Stimulated activated CD8-positive, alpha-beta memory T cell treated with anti-CD3 and anti-CD28 coated beads, Interleukin-15, amount 100 ng/mL, for 4 hours (primary cell): ENCODE measurements at places on chromosomes 6 and 20.

GRCh38 chr20:53050338-53050737, 78.2 kb downstream of the TSHZ2 start:
- no peak for DNase-seq

- no peak for DNase-seq
Observed at GRCh38 chr6:130781557-130781956, 45.6 kb upstream of the SMLR1 start.

DNA sequence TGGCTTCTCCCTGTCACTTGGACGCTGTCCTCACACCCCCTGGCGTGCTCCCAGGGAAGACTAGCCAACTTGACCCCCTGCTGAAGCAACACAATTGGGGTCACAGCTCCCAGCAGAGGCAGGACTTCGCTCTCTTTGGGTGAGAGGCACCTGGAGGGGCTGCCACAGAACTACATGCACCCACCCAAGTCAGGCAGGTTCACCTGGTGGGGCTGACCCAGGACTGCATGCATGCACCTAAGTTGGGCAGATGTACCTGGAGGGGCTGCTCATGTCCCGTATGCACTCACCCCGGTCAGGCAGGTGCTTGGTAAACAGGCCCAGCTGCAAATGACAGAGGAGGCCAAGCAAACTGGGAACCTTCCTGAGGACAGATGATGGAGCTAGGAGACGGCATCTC, 154.3 kb upstream of the RPS6KA2 start:
- DNase-seq = no peak

GRCh38 chr6:11491596-11492463, 45.7 kb upstream of the TMEM170B start:
- DNase-seq = no peak

- DNase-seq = no peak
Observed at GRCh38 chr6:27650620-27651370, 177.9 kb upstream of the ZNF184 start.

GRCh38 chr6:100923481-100924165, 42.5 kb upstream of the ASCC3 start:
- DNase-seq = no peak

DNA sequence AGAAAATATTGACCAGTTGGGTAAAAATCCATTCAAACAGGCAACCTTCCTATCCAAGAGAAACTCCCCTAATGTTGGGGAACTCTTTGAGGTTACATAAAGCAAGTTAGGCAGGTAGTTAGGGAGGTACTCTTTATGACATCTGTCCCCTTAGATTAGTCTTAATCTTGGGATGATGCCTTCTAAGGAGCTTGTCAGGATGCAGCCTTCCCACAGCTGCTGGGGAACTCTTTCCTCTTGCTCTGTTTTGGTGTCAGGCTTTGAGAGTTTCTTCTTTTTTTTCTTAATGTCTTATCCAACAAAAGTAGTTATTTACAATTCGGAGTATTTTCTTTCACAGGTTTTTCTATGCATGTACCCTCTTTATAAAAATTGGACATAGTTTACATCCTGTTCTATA, 194.8 kb downstream of the CDKAL1 start:
- no peak for DNase-seq

- no peak for DNase-seq
Observed at GRCh38 chr20:4326195-4327065, 311.1 kb upstream of the RNF24 start.

DNA sequence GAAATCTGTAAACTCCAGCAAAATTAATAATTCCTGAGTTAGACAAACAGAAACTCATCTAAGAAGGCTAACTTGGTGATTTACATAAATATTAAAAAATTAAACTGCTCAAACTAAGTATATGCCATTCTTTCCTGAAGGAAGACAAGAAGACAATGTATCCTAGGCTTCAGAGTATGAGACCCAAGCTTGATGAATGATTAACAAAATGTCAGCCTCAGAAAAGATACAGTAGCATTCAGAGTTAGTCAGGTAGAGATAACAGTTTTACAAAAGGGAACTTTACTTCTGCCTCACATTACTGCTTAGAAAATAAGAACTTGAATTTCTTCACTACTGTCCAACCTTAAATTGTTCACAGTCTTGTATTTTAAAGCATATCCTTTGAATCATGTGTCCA, 12.0 kb downstream of the CSNK2A1 start:
- DNase-seq = no peak

DNA sequence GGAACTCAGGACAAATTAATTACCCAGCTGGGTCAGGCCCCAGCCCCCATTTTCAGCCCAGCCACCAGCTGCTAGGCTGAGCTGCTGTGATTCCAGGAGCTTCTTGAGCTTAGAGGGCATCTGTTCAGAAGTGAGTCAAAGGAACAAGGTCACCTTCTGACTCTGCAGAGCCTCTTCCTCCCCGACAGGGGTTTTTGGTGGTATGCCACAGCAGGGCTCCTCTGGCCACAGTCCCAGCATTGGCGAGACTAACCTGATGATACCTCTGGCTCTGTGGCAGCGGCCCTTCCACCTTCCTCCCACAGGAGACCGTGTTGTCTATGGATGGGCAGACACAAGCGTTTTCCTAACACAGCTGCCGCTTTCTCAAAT, 39.7 kb downstream of the ZC3H12D start:
- DNase-seq = no peak

GRCh38 chr6:29943053-29943966, 978 bp downstream of the HLA-A start:
- DNase-seq = no peak

DNA sequence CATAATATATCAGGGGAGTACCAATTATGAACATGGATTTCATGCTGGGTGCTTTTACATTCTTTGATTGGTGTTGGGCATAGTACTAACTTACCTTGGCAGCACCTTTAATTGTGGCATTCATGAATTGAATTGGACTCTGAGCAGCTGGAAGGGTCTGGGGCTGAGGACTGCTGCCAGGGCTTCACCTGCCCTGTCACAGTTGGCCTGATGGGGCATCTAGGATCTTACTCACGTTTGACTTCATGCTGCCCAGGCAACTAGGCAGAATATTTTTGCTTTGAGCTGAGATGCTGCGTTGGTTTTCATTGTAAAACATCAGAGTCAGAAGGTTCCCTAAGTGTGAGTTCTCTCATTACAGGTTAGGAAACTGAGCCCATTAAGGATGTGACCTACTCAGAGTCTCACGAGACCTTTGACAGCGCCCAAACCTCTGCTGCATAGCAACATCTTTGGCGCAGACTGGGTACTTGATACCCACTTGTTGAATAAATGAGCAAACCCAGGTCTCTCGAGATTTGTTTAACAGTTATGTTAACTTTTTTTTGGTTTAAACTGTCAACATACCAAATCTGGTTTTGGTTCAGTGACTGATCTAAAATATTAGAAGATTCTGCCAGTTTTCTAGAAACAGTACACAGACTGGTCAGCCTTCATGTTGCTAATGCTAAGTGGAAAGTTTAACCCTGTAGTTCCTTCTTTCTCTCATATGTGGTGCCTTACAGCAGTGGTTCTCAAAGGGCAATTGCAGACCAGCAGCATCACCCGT, 104.9 kb downstream of the TCP11 start:
- no peak for DNase-seq

- DNase-seq = no peak
Observed at GRCh38 chr6:101259505-101259904, 134.0 kb upstream of the GRIK2 start.

DNA sequence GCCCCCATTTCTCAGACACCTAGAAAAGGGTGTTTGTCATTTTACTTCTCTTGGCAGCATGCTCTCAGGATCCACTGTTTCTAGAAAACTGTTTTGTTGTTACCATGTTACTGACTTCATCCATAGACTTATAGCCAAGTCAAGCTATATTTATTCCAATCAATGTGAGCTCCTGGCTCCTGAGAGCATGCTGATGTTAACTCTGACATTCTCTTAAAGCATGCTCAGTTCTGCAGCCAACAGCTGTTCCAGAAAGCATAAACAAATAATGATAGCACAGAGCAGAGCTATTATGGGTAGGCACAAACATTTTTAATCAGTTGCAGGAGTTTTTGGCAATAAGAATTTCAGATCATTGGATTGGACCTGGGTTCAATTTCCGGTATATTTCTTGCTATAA, 92.4 kb upstream of the CEP85L start:
- DNase-seq = no peak

DNA sequence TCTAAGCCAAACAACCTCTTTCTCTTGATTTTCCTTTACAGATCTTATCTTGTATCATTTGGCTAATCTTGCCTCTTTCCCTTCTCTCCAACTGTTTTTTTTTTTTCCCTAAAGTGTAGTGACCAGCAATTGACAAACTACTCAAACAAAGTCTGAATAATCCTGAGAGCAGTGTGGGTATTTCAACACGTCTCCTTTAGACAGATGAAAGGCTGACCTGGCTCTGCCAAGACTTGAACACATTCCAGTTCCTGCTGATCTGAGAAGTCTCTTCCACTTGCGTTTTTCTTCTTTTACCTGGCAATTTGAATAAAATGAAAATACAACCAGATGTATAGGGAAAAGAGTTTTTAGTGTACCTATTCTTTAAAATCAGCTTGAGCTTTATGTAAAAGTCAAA, 168.4 kb downstream of the GJA10 start:
- no peak for DNase-seq

GRCh38 chr20:8361006-8361652, 229.1 kb downstream of the PLCB1 start:
- DNase-seq = no peak

GRCh38 chr6:36793913-36794712, 45.1 kb downstream of the CPNE5 start:
- DNase-seq = no peak

DNA sequence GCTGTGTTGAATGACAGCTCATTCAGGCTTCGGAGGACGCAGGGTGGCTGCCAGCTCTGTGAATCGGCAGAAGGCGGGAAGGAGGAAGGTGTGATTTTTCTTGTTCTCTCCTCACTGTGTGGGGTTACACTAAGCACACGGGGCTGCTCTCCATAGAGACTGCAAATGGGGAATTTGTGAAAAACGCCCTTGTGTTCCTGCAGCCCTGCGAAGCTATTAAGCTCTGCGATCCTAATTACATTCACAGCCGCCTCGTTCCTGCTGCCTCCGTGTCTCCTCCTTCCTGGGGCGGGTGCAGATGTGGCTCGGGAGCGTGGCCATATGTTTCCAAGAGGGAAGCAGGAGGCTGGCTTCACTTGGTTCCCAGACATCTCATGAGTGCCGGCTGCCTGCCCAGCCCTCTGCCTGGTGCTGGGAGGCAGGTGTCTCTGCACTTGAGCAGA, 124.0 kb downstream of the TOX2 start:
- no peak for DNase-seq

GRCh38 chr20:22796469-22797077, 212.2 kb upstream of the FOXA2 start:
- DNase-seq = no peak

GRCh38 chr6:398558-399078, 7.1 kb downstream of the IRF4 start:
- no peak for DNase-seq

DNA sequence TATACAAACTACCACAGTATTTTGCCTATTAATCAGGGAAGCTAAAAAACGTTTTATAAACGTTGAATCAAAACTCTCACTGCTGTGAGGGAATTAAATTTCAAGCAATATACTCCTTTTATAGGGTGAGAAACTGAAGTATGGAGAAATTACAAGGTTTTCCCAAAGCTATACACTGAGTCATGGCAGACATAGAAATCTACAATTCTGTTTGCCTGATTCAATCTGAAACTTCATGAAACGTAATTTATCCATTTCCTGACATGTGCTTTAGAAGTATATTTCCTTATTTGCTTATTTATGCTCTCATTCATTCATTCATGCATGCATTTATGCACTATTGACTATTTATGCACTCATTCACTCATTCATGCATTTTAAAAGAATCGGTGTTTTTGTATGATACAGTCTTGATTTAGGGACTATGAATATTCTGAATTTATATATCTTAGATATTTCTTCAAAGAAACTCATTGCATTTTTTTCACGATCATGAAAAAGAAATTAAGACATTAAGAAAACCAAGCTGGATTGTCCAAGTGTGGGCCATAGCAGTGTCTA, 16.5 kb downstream of the EYA4 start:
- DNase-seq = no peak

DNA sequence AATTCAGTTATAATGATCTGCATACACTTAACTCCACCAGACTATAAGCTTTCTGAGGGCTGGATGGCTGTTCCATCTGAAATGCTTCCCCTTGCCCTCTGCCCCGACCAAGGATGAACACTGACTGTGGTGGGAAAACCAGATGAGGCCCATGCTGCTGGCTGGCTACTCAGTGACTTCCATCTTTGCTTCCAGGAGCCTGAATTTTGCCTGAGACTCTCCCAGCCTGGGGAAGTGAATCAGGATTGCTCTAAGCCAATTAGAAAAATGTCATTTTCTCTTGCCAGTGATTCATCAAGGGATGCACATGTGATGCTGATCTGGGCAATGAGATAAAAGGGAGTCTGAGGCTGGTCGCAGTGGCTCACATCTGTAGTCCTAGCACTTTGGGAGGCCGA, 1.7 kb upstream of the TOMM34 start:
- DNase-seq = no peak

DNA sequence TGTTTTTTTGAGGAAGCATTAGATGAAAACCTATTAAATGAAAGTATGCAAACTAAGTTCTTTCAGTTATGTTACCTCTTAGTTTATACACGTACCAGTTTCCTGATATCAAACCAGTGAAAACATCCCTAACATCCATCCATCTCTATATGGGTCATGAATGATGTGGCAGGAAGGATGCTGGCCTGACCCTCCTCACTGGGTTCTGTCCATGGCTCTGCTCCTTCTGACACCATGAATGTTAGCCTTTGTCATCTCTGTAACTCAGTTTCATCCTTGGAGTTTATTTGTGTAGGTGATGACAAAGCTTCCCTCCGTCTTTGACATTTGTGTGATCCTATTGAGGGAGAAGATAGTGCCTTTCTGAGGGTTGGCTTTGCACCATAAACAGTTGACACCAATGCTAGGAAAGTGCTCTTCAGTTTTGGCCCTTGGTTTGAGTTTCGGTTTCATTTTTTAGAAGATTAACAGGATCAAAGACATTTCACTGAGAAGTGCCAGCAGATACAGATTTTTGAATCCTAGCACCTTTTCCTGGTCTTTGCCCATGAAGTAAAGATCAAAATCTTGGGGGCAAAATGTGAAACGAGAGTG, 72.0 kb upstream of the SCGN start:
- DNase-seq = no peak

GRCh38 chr6:15845492-15845891, 182.7 kb upstream of the DTNBP1 start:
- DNase-seq = no peak

GRCh38 chr6:225121-225721, 67.1 kb upstream of the DUSP22 start:
- DNase-seq = peak; percentile 45

DNA sequence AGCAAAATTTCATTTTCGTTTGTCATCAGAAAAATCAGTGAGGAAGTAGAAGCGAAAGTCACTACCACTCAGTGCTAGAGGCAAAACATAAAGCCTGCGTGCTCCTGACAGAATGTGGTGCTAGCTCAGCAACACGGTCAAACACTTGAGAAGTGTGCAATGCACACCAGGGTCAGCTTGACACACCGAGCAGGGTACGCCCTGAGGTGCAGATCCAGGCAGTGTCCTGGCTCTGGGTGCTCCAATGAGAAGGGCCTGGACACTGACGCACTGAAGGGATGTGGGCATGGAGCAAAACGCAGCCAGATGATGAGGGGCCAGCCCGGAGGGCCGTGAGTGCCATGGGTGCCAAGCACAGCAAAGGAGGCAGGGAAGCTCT, 5.9 kb downstream of the RNASET2 start:
- no peak for DNase-seq

- DNase-seq = no peak
Observed at GRCh38 chr6:35139924-35140638, 1.1 kb downstream of the TCP11 start.
